ENCODE measurements at places on chromosomes 7 and 10.

DNA sequence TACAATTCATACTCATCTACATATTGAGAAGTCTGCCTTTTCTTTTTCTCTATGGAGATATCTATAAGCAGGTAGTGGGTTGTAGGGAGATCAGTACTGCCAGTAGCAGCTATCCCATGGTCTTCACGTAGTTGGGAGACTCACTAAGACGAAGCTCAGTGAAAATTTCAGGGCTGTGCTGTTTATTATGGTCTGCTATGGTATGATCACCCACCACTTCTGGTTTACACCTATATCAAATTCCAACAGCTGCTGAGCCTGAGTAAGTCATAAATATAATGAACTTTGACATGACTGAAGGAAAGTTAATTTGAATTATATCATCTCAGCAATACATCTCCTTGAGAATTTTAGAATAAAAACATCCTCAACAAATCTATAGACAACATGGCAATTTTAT lies 741.7 kb downstream of the GRM8 start:
- DNase-seq: no peak

- DNase-seq: peak; percentile 85
Observed at GRCh38 chr10:11403116-11403515, 208.3 kb downstream of the USP6NL start.

- DNase-seq: no peak
Observed at GRCh38 chr7:54964136-54964535, 54.7 kb upstream of the EGFR start.

- DNase-seq: no peak
Observed at GRCh38 chr10:35487336-35488034, 117.7 kb upstream of the GJD4 start.

DNA sequence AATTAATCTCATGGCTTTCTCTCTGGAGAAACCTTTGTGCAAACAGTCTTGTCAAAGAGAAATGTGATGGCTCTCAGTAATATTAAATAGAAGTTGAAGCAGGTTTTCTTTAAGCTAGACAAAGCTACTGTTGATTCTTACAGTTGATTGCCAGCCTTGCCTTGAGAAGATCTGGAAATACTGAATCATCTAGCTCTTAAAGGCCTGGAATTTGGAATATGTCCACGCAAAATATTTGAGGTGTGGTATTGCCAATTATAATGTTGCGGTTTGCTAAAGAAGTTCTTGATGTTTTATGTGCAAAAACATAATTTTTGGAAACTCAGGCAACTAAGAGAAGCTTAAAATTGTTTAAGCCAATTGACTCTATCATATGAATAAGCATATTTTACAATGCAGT lies 371.9 kb downstream of the PHF14 start:
- no peak for DNase-seq

DNA sequence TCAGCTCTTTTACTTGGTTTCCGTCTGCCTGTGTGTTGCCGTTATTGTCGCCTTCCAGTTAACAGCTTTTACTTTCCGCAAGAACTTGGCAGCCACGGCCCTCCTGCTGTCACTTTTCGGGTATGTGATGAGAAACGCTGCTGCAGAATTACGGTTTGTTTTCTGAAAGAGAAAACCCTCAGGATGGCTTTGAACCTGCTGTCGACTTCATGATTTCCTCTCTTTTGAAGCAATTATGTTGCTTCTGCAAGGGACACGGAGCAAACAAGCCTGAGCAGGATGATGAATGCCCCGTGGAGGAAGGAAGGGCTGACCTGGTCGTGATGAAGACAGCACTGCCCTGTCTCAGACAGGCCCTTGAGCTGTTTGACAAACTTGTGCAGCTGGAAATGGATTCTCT lies 339.8 kb downstream of the ABCA13 start:
- DNase-seq: no peak

DNA sequence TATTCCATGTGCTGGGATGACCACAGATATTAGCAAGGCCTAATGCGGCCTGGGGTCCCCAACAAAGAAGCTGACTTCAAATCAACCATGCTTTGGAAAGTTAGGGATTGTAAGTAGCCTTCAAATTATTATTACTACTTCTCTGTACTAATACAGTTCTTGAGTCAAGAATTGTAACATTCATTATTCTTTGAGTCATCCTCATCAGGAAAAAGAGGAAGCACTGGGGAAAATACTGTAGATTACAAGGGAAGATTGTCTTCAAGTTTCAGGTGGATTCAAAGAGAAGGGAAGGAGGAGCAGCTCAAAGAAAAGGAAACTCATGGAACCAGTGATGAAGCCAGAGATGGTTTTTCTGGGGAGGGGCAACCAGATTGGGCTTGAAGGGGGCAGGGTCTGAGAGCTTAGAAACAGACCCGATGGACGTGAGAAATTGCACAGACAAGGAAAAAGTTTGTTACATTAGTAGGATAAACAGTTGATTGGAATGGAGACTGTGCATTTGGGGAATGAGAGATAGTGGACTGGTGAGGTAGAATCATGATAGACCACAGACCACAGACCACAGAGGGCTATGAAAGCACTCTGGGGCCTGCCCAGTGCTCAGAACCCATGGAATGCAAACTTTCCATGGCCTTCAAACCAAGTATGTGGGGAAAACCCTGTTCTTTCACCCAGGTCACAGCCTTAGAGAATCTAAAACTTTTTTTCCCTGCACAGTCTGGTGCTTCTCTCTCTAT lies 209.9 kb downstream of the ZNF365 start:
- DNase-seq: no peak

DNA sequence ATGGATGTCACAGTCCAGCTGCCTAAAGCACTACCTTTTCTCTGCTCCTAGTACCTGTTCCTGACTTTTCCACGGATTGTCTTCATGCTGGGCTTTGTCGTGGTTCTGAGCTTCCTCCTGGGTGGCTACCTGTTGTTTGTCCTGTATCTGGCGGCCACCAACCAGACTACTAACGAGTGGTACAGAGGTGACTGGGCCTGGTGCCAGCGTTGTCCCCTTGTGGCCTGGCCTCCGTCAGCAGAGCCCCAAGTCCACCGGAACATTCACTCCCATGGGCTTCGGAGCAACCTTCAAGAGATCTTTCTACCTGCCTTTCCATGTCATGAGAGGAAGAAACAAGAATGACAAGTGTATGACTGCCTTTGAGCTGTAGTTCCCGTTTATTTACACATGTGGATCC lies 1.3 kb upstream of the INTS15 start:
- DNase-seq: no peak

- DNase-seq: no peak
Observed at GRCh38 chr10:111944331-111944730, 239.2 kb downstream of the GPAM start.

DNA sequence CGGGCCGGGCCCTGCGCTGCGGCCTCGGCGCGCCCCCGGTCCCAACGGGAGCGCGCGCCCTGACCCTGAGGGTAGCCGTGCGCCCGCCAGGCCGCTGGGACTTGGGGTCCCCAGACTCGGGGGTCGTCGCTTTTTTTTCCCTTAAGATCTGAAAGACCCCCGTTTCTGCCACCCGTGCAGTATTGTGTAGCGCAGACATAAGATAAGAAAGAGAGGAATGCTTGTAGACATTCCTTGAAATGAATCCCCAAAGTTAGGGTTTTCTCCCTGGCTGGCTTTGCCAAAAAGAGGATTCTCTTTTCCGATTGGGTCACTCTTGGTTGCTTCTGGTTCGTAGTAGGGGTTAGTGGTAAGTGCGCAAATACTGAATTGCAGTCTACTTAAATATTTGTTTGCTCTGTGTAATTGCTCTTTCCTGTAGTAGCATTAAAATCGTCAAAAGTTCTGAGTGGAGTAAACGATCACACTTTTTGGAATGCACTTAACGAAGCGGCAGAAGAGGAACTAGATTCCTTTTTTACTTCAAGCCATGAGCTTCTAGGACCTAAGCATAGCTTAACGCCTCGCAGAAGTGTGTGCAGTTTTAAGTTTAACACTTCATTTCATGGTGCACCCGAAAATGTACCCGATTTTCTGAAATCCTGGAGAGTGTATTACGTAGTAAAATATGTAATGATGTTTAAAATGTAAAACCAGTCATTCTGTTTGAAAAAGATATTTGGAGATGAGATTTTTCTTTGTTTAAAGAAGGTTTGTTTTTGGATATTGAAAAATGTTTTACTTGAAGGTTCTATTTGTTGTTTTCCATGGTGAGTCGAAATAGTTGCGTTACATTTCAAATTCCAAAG lies 1.3 kb downstream of the CUL1 start:
- no peak for DNase-seq

DNA sequence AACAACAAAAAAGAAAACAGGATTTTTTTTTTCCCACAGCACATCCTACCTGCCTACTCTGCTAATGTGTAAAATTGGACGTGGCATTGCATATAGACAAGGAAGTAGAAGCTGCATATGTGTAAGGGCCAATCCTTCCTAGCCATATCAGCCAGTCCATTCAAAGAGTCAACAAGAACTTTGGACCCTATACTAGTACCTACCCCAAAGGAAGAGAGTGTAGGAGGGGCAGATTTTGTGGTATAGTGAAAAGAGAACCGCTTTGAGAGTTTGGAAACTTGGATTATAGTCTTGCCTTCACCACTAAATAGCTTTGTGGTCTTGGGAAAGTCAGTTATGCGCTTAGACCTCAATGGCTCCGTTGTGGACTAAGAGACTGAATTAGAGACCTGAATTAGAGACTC lies 12.1 kb upstream of the MCU start:
- no peak for DNase-seq

DNA sequence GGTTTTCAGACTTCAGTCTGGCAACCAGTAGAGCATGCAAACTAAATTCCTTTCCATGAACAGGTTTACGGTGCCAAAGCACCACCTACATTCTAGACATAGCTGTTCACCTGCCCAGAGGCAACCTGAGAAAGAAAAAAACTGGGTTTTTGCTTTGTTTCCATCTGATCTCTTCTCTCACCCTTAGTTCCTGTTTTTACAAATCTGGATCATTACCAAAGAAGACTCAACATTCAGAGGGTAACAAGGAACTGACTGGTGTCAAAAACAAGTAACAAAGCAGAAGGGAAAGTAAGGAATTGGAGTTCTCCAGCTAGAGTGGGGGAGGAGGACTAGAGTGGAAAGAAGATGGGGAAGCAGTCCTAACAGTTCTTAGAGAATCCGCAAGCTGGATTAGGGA lies 36.4 kb downstream of the CPVL start:
- no peak for DNase-seq

- no peak for DNase-seq
Observed at GRCh38 chr7:116024826-116025809, 5.4 kb downstream of the TFEC start.

DNA sequence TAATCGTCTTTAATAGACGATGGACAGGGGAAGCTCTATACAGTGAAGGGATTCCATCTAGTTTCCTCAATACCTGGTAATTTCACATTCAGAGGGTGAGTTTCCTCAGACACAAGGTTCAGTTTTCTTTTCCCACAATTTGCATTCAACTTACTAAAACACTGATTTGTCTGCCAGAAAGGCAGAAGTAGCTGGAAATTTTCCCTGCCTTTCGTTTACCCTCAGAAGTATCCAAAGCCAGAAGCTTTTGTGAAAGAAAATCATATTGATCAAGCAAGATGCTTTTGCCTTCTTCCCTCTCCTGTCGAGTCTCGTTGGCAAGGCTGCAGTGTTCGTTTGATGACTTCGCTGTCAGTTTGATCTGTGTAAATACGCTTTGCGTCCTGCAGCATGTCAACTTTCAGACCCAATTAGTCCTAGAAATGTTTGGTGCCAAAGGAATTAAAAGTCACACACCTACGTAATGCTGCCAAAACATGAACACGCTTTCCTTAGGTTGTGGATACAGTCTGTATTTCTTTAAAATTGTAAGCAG lies 631.9 kb upstream of the FOXK1 start:
- DNase-seq: no peak

- DNase-seq: no peak
Observed at GRCh38 chr10:13890233-13891127, 303.7 kb downstream of the PRPF18 start.

- no peak for DNase-seq
Observed at GRCh38 chr10:124886195-124886594, 55.7 kb upstream of the ZRANB1 start.

- DNase-seq: no peak
Observed at GRCh38 chr10:123958241-123958640, 66.6 kb upstream of the CPXM2 start.

DNA sequence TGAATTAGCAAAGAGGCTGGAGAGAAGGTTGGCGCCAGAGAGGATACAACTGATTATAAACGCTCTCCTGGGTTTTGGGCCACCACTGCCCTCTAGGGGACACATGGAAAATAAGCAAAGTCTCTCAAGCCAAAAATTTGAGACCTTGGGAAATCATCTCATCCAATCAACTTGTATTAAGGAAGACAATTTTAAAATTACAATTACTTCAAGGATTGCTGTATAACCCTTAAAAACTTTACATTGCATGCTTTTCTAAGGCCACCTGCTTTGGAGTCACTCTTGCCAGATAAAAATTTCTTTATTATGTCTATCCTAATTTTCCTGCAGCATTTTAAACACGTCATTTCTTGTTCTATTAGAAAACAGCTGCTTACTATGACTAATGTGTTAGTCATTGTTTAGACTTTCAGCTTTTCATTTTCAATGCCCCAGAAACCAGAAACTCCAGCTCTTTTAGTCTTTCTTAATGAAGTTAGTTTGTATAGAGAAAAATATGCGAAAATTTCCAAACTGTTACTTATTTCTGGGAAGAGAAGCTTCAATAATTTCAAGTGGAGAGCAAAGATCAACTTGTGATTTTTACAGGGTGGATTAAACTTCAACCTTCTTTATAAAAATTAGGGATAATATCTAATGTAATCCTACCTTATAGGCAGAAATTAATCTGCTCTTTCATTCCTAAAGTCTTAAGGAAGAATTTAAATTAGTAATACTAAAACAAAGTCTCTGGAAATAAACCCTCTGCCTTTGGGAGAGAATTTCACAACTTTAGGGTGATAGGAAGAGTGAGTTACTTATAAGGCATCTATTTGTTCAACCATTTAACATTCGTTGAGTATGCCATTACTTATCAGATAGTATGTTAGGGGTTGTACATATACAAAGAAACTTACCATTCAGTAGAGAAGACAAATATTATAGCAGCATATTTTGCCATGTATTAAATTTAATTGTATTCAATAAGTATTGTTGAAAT lies 20.6 kb upstream of the RHOBTB1 start:
- DNase-seq: peak; percentile 26

- DNase-seq: peak; percentile 1
Observed at GRCh38 chr10:22369434-22370072, 24.3 kb downstream of the SPAG6 start.

- DNase-seq: no peak
Observed at GRCh38 chr7:41481353-41481752, 221.5 kb downstream of the INHBA start.

GRCh38 chr10:51718804-51719291 lies 19.5 kb upstream of the CSTF2T start:
- no peak for DNase-seq

GRCh38 chr7:121420976-121421375 lies 24.9 kb upstream of the FAM3C start:
- no peak for DNase-seq

DNA sequence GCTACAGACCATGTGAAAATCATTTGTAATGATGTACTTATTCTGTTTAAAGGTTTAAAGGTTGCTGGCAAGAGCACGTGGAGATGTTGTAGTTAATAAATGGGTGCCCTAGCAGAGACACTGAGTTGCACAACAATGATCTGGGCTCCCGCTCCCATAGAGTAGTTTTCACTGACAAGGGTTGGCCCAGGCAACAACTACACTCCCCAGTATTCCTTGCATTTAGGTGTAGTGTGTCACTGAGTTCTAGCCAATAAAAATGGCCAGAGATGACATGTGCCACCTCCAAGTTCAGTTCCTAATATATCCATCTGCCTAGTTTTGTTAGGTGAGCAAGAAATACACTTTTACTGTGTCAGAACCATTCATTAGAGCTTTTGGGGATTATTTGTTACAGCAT lies 392.1 kb upstream of the MTPN start:
- no peak for DNase-seq

Measured in CD4-positive, alpha-beta T cell treated with Interleukin-6 at 100 ng/mL for 8 hours (primary cell).